ENCODE measurements at places on chromosomes 3 and 15.

GRCh38 chr15:63391669-63392360 is 10.2 kb upstream of the CA12 start:
- DNase-seq = no peak

GRCh38 chr3:61832375-61833229 is 271.2 kb downstream of the PTPRG start:
- DNase-seq = no peak

DNA sequence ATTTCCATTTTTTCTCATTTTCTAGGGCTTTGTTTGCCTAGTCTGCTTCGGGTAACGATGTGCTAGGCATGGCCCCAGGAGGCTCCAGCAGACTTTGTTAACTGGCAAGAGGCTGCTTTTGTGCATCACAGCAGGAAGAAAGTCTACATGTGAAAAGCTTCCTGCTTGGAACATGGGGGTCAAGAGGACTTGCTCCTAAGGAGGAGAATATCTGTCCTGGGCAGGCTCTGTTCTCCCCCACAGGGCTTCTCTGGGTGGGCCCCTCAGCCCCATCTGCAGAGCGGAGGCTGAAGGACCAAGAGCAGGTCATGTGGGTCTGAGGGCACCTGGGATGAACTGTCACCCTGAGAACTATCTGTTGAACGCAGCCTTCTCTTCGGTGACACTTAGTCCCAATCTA is 94.7 kb downstream of the CCNL1 start:
- DNase-seq = no peak

- peak; percentile 17 for DNase-seq
Observed at GRCh38 chr3:177358091-177358976, 161.1 kb upstream of the TBL1XR1 start.

DNA sequence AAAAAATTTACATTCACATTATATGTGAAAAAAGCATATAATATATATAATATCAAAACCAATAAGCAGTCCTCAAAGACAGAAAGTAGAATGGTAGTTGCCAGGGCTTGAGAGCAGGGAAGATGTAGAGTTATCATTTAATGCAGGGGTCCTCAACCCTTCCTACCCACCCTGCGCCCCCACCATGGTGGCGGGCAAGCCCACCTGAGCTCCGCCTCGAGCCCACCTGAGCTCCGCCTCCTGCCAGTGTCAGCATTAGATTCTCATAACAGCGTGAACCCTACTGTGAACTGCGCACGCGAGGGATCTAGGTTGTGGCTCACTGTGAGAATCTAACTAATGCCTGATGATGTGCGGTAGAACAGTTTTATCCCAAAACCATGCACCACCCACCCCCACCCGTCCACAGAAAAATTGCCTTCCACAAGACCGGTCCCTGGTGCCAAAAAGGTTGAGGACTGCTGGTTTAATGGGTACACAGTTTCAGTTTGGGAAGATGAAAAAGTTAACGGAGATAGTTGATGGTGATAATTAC is 3.0 kb downstream of the TRIM59 start:
- no peak for DNase-seq

DNA sequence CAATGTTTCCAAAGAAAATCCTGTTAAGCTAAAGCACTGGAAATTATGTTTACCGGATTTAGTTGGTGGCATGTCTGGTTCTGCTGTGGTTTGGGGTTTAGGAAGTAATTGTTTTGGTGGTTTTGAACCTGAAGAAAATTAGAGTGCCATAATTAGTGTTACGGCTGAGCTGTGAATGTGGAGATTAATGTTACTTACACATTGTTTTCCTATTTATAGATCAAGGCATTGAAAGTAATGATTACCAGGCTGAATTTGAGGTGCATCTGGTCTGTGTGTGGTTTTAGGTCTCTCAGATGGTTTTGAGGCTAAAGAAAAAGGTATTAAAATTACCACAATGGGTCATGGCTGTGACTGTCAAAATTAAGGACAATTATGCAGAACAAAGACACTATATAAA is 128.9 kb downstream of the TFG start:
- no peak for DNase-seq

- no peak for DNase-seq
Observed at GRCh38 chr3:58656631-58657030, 9.9 kb downstream of the FAM3D start.

GRCh38 chr3:167978071-167978470 is 117.7 kb downstream of the GOLIM4 start:
- DNase-seq = no peak

Measured in stimulated activated CD4-positive, alpha-beta T cell treated with anti-CD3 and anti-CD28 coated beads, Interleukin-15, amount 100 ng/mL, for 1 hour (primary cell).